ENCODE measurements at places on chromosomes 1 and 21. TPM values are rescaled to one million over a fixed set of nuclear protein-coding genes. Genes with fewer than 3 reads are reported as not detected.

Gene MFSD2A
- 6.4 TPM for total RNA-seq

Gene UTP11
- total RNA-seq, result 43.7 TPM

Gene PPIAL4G
- total RNA-seq, result not detected

Gene NBPF14
- total RNA-seq, result 18.0 TPM

Gene KISS1
- not detected for total RNA-seq

Gene SDC3
- total RNA-seq, result 47.2 TPM

Gene ANKRD45
- not detected for total RNA-seq

Gene LGR6
- not detected for total RNA-seq

Gene ALX3
- total RNA-seq, result not detected

Gene TNFRSF14
- total RNA-seq, result 371 TPM

GRCh38 chr1:203244776-203245175 is 15.3 kb upstream of the CHIT1 start:
- H3K4me3 ChIP-seq, result no peak overlapping the region
- H3K27ac ChIP-seq, result no peak overlapping the region
- no peaks in the 10 kb centered on the region for H3K4me1 ChIP-seq
- H3K36me3 ChIP-seq, result no peaks in the 10 kb centered on the region
- no peaks in the 10 kb centered on the region for H3K27me3 ChIP-seq

GRCh38 chr1:108554682-108555427 is 5.0 kb upstream of the EEIG2 start:
- no peaks in the 10 kb centered on the region for H3K36me3 ChIP-seq
- H3K27ac ChIP-seq, result no peak overlapping the region
- no peak overlapping the region for H3K4me3 ChIP-seq
- H3K27me3 ChIP-seq, result no peaks in the 10 kb centered on the region
- no peak for DNase-seq

DNA sequence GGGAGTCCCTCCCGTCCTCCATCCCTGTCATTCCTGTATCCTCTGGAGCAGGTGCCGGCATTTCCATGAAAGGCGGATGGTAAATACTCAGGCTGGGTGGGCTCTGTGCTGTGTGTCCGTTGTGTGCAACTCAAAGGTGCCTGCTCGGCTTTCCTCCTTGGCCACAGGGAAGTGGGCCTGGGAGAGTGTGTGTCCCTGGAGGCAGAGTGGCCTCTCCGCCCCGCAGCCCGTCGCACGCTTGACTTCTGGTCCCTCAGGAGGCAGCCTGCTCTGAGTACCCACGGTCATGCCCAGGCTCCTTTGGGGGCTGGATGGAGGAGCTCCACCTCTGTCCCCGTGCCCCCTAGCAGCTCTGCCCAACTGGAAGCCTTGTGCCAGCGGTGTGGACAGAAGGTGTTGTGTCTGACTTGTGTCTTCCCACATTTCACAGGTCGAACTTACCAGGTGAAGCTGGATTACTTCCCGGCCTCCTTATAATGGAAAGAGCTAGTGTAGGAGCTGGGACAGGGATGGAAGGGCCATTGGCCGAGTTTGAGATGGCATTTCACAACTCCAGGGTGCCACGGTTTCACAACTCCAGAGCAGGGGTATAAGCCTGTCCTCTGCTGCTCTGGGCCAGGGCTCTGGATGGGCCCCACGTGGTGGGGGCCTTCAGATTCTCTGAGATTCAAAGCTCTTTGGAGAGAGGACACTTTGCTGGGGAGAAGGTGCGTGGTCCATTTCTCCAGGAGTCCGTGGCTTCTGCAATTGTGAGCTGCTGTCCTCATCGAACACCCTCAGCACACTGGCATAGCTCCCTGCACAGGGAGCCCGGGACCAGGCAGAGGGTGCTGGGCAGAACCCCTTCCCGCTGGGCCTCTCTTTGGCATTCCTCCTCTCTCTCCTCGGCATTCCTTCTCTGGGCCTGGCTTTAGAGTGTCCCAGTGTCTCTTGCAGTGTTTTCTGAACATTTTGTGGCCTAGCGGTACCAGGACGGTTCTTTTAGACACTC is 152.7 kb upstream of the COL6A1 start:
- no peak overlapping the region for H3K4me3 ChIP-seq
- H3K36me3 ChIP-seq, result no peaks in the 10 kb centered on the region
- no peaks in the 10 kb centered on the region for H3K4me1 ChIP-seq
- DNase-seq, result no peak
- no peak overlapping the region for H3K27ac ChIP-seq
- H3K27me3 ChIP-seq, result peaks cover 6% of the 10 kb centered on the region

DNA sequence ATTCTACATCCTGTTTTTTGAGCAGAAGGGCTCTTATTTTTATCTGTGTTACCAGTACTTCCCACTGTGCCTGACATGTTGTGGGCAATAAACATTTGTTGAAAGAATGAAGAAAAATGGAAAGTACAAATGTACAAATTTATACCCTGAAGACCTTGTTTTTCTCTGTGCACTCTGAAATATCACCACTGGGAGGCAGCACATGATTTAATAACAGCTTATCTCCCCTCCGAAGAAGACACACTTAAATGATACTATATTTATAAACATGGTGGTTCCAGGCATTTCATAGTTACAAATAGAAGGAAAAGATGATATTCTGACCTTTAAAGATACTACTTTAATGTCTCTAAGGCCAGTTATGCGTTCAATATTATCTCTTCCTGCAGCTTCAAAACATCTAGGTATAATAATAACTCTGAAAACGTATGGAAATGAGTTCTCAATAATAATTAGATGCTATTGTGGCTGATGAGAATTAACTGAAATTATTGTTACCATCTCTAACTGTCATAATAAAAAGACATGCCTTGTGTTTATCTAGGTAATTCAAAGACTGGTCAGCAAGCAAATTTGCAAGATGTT is 12.8 kb downstream of the DYNLT5 start:
- H3K36me3 ChIP-seq, result no peaks in the 10 kb centered on the region
- no peaks in the 10 kb centered on the region for H3K4me1 ChIP-seq
- H3K4me3 ChIP-seq, result no peak overlapping the region
- no peak overlapping the region for H3K27ac ChIP-seq

DNA sequence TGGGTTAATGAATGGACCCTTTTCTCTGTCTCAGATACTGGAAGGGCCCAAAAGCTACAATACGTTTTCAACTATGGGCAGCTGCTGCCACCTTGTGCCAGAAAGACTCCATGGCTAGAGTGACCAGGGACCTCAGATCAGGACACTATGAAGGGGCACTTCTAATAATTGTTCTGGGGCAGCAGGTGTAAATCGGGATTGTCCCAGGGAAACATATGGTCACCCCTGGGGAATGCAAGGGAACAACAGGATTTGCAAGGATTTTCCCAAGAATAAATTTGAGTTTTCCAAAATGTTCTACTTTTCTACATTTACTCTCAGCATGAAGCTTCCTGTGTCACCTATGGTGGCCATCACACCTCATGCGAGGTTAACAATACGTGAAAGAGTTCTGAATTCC is 12.0 kb upstream of the FCAMR start:
- H3K27me3 ChIP-seq, result no peaks in the 10 kb centered on the region
- H3K27ac ChIP-seq, result no peak overlapping the region
- no peaks in the 10 kb centered on the region for H3K4me1 ChIP-seq
- H3K36me3 ChIP-seq, result no peaks in the 10 kb centered on the region
- DNase-seq, result peak; percentile 77

GRCh38 chr21:31838586-31839355 is 34.0 kb upstream of the HUNK start:
- H3K27me3 ChIP-seq, result no peaks in the 10 kb centered on the region
- no peak for DNase-seq
- H3K27ac ChIP-seq, result no peak overlapping the region
- no peak overlapping the region for H3K4me3 ChIP-seq
- H3K36me3 ChIP-seq, result no peaks in the 10 kb centered on the region
- no peaks in the 10 kb centered on the region for H3K4me1 ChIP-seq

DNA sequence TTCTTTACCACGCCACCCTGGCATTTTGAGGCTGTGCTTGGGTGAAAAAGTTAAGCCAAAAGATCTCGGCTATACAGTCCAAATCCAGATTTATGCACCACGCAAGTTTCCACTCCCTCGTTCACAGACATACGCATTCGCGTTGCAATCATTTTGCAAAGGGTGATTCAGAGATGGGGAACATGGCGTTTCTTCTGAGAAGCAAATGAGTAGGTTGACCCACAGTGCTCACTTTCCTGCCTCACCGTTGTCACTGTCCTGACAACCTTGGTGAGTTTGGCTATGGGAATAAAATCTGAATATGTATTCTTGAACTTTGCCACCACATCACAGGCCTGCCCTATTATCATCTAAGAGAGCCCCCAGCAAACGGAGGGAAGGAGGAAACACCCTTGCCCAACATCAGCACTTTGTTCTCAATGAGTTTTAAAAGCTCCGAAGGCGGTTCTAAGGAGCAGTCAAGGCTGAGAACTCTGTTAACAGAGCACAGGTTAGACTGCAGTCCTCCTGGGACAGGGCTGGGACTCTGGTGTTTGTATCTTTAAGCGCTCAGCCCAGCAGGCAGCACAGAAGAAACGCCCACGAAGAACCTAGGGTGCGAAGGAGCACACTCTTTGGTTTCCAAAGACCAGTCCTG is 86.4 kb downstream of the RUNX1 start:
- H3K4me1 ChIP-seq, result peaks cover 6% of the 10 kb centered on the region
- no peaks in the 10 kb centered on the region for H3K36me3 ChIP-seq
- H3K27me3 ChIP-seq, result no peaks in the 10 kb centered on the region
- no peak for DNase-seq
- H3K27ac ChIP-seq, result no peak overlapping the region

GRCh38 chr1:9652379-9653209 is 1.1 kb downstream of the PIK3CD start:
- peak overlapping the region; percentile 62 for H3K4me3 ChIP-seq
- no peaks in the 10 kb centered on the region for H3K36me3 ChIP-seq
- H3K27me3 ChIP-seq, result peaks cover 62% of the 10 kb centered on the region

- no peaks in the 10 kb centered on the region for H3K27me3 ChIP-seq
- no peaks in the 10 kb centered on the region for H3K36me3 ChIP-seq
- peak within 1 kb of the TSS; percentile 65 for H3K4me3 ChIP-seq
- peak; percentile 77 for DNase-seq
- peak within 1 kb of the TSS; percentile 99 for H3K27ac ChIP-seq
- peaks cover 30% of the 10 kb centered on the region for H3K4me1 ChIP-seq
Measured at GRCh38 chr1:45205910-45206721, at the start of gene ZSWIM5. ZSWIM5 (minus strand) TSS chr1:45206605; CDS start chr1:45206350, 255 bp downstream.

DNA sequence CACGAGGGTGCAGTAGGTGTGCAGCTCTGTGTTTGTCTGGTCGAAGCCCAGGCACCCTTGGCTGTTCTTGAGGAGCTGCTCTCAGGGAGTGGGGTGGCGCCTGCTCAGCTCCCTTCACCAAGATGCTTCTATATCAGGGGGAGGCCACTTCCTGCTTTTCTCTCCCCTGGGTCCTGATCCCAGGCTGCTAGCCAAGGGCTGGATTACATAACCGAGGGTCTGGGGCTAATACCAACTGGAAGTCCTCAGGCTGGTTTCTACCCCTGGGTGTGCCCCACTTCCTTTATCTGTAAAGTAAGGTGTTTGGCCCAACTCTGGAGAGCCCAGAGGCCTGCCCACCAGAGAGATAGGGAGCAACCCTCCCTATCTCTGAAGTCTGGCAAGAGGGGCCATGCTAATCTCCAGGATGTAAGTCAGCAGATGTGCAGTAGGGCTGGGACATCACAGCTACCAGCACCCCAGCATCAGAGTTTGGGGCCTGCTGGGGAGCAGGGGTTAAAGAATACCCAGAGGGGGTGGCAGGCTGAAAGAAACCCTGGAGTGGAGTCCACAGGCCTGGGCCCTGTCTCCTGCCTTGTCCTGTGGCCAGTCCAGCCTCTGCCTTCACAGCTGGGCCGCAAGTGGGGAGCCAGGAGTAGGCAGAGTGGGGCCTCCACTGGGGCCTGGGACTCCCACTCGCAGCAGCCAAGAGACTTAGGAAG is 2.1 kb downstream of the SELENBP1 start:
- H3K27ac ChIP-seq, result peak overlapping the region; percentile 40
- peaks cover 76% of the 10 kb centered on the region for H3K4me1 ChIP-seq
- H3K27me3 ChIP-seq, result no peaks in the 10 kb centered on the region
- peaks cover 42% of the 10 kb centered on the region for H3K36me3 ChIP-seq

DNA sequence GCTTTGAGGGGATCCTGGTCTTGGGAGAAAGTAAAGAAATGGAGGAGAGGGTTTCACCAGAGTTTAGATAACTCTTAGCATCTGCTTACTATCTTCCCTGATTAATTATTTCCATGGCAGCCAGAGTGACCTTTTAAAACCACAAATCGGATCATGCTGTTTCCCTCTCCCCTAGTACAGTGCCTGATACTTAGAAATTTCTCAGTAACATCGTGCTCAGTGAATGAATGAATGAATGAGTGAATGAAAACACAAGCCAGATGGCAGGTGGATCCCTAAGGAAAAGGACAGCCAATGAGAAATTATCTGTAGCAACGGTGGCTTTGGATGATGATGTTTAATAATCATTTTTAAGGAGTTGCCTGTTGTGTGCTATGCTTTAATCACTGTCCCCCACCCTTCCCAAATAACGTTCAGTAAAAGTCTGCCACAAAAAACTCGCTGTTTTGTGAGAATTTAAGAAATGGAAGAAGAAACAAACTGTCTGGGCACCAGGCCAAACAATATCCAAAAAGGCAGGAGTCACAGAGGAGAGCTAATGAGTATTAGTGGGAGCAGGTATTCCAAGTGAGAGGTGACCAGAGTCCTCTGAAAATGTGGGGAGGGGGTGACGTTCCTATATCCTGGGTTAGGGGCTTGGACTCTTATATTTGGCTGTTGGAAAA is 737 bp upstream of the SMAP2 start:
- no peak overlapping the region for H3K27ac ChIP-seq
- no peak for DNase-seq
- H3K27me3 ChIP-seq, result no peaks in the 10 kb centered on the region
- peaks cover 38% of the 10 kb centered on the region for H3K4me1 ChIP-seq
- peak overlapping the region; percentile 91 for H3K4me3 ChIP-seq

DNA sequence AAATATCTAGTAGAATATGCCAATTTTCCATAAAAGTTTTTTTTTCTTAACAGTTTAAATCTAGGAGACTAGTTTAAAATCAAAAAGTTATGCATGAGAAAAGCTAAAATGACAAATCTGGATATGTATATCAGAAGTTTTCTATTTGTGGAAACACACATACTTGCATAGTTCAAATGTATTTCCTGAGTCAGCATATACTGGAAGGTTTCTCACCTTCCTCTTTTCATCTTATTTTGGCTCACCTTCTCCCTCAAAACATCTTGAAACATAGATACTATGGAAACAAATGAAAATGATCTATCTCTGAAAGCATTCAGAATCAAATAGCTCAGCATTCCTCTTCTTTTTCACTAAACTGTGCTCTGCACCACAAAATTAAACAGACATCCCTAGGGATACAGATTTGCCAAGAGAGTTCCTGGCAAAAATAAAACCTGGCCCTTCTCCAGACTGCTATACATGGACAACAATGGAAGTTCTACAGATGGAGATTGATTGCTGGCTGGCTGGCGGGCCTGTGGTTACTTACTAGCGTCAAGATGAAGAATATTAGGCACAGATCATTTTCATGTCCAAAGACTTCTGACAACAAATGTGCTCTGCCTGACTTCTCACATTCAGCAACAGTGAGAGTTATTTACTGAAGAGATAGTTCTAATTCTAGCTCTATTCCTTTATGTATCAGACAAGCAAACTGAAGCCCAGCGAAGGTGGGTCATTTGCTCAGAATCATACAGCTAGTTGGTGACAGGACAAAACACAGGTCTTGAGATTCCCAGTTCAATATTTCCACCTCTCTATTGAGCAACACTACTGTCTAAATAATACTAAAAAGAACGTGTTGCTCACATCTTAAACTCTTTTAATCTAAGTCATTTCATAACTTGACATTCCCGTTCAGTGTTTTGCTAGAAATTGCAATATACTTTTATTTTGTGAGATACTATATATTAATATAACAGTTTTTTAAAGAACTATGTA is 26.6 kb downstream of the DIPK1A start:
- peak; percentile 44 for DNase-seq
- peaks cover 36% of the 10 kb centered on the region for H3K4me1 ChIP-seq
- no peaks in the 10 kb centered on the region for H3K27me3 ChIP-seq
- no peak overlapping the region for H3K27ac ChIP-seq
- no peak overlapping the region for H3K4me3 ChIP-seq

GRCh38 chr1:1170215-1171091 is 3.2 kb upstream of the TTLL10 start:
- H3K27ac ChIP-seq, result peak overlapping the region; percentile 20
- H3K4me1 ChIP-seq, result peaks cover 41% of the 10 kb centered on the region
- peaks cover 3% of the 10 kb centered on the region for H3K27me3 ChIP-seq
- H3K4me3 ChIP-seq, result no peak overlapping the region

Data from stomach (tissue), 19 donors.